ENCODE measurements at places on chromosomes 5 and 9. TPM values are rescaled to one million over a fixed set of nuclear protein-coding genes. Genes with fewer than 3 reads are reported as not detected.

FOXD4 gene
- 0.26 TPM for total RNA-seq

PKD2L2 gene
- 0.26 TPM for total RNA-seq

PCDHAC2 gene
- 2.6 TPM for total RNA-seq

DNA sequence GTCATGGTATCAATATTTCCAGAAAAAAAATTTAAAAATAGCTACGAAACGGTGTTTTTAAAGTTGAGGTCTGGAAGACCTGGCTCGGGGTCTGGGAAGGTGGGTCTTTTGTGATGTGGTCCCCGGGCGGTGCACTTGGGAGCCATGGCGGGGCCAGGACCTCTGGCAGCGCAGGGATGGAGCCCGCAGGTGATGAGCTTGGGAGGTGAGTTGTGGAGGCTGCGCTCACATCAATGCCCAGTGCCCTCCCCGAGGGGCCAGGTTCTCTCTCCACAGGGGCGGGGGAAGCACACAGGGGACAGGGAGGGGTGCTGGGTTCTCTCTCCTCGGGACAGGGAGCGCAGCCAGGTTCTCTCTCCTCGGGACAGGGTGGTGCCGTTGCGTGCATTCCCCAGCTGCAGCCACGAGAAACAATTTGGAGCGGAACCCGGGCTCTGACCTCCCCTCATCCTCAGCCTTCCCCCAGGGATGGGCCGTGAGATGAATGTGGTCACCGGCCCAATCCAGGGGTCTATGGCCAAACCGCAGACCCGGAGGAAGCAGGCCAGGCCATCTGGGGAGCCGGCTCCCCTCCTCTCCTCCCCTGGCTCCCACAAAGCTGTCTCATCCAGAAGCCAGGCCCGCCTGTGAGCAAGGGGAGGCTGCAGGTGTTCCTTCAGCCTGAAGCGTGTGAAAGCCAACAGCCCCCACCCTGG is 25.8 kb downstream of the DBH start:
- DNase-seq, result peak; percentile 31

DNA sequence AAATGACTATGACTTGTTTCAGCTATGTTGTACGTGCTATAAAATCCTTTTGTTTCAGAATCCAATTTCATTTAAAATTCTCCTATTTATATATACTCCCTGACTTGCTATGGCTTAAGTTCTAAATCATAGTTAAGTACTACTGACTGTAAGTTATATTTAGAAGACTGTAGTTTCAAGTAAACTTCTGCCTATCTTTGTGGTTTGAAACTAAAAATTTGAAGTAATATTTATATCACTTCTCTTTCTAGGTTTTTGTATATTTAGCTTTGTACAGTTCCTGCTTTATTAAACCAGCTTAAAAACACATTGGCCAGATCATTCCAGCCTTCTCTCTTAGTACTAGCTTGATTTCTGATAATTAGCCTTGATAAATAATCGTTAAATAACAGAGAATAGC is 196.3 kb downstream of the MLLT3 start:
- DNase-seq, result no peak

- no peak for DNase-seq
These were observed 20.3 kb downstream of the QSOX2 start for GRCh38 chr9:136225366-136225747.

DNA sequence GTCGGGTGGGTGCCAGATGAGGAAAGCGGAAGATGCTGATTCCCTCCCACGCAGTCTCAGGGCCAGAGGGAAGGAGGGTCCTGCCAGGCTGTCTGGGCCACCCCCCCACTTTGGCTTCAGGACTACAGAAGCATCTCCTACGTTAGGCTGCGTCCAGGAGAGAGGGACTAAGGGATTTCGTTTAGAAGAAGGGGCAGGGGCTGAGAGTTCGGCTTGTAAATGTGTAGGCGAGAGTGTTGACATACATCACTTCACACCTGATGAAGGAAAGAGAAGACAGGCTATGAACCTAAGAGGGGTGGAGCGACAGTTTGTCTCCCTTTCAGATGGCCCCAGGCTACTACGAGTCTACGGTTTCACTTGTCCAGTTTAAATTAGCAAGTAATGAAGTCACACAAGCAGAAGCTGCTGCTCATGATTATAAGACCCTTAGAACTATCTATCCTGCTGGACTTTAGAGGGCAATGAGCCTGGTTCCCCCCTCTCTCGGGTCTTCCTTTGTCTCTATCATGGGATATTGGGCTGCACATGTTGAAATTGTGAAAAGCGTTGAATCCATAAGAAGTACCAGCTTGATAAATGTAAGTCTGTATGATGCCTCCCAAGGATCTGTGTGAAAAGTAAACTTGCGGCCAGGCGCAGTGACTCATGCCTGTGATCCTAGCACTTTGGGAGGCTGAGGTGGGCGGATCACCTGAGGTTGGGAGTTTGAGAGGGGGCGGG is 193.0 kb downstream of the AOPEP start:
- DNase-seq, result peak; percentile 87

GRCh38 chr5:77662635-77663034 is 24.1 kb upstream of the OTP start:
- no peak for DNase-seq

GRCh38 chr5:125756456-125756855 is 666.8 kb upstream of the GRAMD2B start:
- DNase-seq, result peak; percentile 60

DNA sequence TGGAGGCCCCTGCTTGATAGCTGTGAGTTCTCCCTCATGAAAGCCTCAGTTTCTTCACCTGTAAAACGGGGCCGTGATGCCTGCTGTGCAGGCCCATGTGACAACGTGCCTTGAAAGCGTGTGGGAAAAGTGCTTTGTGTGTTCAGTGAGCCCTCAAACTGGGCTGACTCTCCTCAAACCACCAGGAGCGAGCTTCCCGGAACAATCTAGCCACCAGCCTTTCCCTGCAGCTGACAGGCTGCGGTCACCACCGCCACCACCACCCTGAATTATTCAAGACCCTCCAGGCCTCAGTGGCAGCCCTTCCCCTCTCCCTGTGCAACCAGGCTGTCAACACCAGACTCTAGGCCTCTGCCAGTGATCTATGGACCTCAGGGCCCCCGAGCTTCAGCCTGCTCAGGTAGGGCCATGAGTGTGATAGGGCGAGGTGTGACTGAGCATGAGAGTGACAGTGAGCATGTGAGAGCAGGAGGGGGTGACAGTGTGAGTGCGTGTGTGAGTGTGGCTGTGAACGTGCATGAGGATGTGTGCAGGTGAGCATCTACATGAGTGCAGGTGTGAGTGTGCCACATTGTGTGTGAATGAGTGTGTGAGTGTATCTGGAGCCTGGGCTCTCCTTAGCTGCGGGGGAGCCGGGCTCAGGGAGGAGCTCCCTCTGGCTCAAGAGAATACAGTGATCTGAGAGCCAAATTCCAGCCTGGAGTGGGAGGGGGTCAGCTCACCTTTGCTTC is 53.3 kb upstream of the PSD2 start:
- DNase-seq, result no peak

DNA sequence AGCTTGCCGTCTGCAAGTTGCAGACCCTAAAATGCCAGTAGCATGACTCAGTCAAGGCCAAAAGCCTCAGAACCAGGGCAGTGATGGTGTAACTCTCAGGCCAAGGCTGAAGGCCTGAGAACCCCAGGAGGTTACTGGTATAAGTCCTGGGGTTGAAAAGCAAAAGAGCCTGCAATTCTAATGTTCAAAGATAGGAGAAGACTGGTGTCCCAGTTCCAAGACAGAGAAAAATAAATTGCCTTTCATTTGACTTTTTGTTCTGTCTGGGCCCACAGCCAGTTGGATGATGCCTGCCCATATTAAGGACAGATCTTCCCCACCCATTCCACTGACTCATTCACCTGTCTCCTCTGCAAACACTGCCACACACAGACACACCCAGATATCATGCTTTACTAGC is 673.2 kb downstream of the CDH18 start:
- peak; percentile 91 for DNase-seq

DNA sequence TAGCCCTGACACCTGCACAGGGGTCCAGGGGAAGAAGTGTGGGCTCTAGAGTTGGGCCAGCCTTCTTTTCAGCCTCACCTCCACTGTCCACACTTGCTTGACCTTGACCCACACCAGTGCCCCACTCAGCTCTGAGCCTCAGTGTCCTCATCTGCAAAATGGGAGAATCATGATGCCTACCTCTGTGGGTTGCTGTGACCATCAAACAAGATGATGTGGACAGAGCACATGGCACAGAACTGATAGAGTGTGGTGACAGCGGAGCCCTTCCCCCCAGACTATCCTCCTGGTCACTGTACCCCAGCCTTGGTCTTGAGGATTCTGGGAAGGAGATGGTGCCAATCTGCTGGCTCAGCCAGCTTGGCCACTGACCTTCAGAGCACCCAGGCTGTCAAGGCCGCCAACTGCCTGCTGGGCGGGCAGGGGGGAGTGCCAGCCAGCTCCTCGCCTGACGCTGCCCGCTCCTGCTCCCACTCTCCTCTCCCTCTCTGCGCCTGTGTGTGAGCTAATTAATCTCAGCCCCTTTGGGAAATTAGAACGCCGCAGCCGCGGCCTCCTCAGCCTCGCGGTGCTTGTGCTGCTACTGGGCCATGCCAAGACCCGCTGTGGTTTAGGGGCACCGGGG is 16.7 kb downstream of the CXXC5 start:
- no peak for DNase-seq

- DNase-seq, result no peak
These were observed 1.1 kb upstream of the DNAJB5 start for GRCh38 chr9:34988218-34989002.

DNA sequence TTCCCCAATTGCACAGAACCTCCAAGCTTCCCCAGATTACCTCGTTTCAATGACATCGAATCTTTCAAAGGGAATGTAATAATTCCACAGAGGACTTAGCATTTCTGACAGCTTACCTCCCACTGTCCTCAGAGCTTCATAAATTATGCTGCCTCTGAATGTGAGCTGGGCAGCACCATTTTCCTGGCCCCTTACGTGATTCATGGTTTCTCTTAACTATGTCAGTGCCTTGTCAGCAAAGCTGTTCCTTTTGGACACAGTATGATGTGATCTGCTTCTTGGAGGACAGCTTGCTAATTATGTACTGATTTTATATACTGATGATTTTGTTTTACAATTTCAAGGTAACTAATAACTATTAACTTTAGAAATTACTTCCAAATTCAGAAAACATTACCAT is 27.7 kb upstream of the SSBP2 start:
- peak; percentile 77 for DNase-seq

DNA sequence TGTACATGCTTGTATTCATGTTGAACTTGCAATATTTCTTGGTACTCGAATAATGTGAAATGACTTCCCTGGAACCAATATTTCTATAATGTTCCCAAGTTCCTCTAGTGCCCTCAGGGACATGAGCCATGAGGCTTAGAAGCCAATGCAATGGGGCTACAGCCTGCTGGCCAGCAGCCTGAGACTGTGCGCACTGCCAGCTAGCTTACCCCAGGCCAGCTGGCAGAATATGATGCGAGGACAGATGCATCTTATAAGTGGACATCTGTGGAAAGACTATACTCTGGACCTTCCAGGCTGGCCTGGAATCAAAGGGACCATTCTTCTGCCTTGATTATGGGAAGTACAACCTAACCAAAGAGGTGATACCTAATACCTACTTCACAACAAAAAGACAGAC is 1862.0 kb upstream of the ACO1 start:
- no peak for DNase-seq
